ENCODE measurements at places on chromosomes 7 and 10. TPM values are rescaled to one million over a fixed set of nuclear protein-coding genes. Genes with fewer than 3 reads are reported as not detected.

ZNF467 gene
- 4.2 TPM for total RNA-seq

OR6V1 gene
- not detected for total RNA-seq

CUBN gene
- 3.5 TPM for total RNA-seq

TBXAS1 gene
- 7.6 TPM for total RNA-seq

DNA sequence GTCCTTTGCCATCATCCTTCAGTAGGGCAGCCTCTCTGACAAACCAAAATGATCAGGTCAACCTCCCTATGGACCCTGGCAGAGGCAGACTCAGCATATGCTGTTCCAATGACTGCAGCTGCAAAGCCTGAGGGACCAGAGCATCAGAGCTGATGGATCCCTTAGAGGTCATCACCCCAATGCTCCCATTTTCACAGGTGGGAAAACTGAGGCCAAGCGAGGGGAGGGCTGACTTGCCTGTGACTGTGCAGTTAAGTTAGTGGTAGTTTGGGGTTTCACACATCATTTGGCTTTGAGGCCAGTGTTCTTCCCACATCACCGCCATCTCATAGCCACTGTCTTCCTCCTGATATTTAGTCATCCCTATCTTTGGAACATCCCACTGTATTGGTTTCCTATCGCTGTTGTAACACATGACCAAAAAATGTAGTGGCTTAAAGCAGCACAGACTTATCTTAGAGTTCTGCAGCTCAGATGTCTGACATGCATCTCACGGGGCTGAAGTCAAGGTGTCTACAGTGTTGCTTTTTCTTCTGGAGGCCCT, 69.3 kb upstream of the PDZD8 start:
- no peak for DNase-seq

DNA sequence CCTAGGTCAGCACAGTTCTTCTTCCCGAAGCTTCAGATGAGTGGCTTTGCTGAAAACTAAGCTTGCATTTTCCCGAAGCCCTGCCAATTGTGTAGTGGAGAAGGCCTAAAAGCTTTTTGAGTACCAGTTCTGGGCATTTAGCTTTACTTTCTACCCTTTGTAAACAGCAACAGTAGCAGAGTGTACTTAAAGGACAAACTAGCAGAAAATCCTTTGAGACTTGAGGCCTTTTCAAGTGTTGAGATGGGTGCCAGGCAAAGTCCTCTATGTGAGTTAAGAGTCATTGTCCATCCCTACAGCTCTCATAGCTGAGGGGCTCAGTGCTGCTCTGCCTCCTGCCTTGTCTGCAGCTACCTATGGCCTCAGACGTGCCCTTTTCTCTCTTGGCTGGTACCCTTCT, 368.2 kb downstream of the CCSER2 start:
- no peak for DNase-seq

GRCh38 chr7:140722254-140722653, 25.7 kb downstream of the NDUFB2 start:
- no peak for DNase-seq

DNA sequence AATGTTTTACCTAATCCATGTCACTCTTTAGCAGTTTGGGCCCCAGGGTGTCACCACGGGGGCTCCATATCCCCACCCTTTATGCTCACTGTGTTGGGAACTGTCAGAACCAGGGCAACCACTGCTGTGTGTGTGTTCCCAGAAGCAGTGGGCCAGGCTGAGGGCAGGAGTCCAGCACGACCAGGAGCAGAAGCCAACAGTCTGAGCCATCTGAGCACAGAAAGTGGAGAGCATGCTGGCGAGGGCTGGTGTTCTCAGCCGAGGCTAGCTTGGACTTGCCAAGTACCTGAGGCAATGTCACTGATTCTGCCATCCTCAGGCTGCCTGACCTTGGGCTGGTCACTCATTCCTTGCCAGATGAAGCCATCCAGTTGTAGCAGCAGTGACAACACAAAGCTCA, 285.0 kb downstream of the BMPER start:
- no peak for DNase-seq

DNA sequence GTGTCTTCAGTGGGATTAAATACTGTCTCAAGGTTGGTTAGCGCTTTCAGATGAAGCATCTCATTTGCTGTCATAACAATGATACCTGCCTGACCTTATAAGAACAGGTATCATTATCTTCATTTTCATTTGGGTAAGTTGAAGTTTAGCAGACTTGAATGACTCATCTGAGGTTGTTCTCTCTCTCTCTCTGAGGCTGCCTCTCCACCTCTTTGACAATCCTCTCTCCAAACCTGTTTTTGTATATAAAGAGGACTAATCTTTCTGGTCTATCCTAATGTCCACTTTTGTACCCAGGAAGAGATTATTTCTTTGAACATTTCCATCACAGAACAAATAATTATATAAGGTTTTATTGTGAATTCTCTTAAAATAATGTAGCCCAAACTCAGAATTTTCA, 291.4 kb downstream of the KLF6 start:
- no peak for DNase-seq

DNA sequence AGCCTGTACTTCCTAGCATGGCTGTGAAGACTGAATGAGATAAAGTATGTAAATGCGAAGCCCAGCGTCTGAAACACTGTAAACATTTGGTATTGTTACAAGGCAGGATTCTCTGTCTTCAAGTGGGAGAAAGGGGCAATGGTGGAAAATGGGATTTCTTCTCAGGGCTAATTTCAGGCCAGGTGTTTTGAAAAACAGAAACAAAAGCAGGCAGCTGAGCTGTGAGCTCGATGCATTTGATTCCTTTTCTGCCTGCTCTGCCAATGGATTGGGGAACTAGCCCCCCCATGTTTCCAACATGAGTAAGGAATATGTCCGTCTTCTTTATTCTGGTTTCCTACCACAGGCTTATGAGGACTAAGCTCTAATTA, 732.1 kb upstream of the AUTS2 start:
- no peak for DNase-seq

DNA sequence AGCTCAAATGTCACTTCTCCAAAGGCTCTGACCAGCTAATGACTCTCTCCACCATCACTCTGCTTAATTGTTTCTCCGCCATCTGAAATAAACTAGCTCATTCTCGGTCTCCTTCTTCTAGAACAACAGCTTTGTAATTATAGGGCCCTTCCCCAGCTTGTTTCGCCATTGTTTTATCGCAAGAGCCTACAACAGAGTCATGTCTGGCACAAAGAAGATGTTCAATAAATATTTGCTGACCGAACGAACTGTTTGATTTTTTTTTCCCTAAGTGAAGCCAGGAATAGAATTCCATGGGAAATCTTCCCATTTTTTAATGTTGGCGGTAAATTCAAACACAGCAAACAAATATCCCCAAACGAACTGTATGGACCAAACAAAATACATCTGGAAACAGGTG, 63.8 kb upstream of the NMT2 start:
- DNase-seq: no peak

- no peak for DNase-seq
Observed at GRCh38 chr10:127203067-127203466, 6.7 kb upstream of the INSYN2A start.
